Cortex of kidney (tissue), 1 donor: ENCODE measurements at places on chromosomes 2 and 18.

DNA sequence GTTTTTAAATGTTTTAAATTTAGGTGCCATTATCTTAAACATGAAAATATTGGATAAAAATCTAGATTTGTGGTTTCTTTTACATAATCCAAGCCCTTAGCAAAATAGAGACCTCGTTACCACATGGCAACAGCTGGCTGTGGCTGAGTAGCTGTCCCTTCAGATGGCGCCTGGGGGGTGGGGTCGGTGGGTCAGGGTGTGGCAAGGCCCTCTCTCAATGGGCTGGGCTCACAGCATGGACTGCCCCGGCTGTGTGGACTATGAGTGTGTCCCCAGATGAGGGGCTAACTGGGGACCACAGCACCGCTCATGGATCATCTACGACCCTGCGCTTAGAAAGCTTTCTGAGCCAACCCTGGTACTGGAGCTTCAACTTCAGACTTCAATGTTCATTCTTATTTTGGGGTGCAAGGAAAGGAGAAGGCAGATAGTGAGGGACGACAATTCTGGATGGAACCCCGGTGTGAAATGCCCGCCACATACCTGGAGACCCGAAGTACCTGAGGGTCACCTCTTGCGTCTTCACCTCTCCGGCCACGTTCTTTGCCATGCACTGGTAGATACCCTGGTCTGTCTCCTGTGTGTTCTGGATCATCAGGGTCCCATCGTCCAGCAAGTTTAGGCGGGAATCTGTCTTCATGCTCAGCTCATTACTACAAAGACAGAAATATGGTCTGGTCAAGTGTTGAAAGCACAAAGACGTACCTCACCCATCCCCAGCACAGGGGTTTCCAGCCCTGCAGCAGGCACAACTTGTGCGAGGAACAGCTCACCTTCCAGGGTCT, 71.0 kb downstream of the PXDN start:
- no peak for DNase-seq

DNA sequence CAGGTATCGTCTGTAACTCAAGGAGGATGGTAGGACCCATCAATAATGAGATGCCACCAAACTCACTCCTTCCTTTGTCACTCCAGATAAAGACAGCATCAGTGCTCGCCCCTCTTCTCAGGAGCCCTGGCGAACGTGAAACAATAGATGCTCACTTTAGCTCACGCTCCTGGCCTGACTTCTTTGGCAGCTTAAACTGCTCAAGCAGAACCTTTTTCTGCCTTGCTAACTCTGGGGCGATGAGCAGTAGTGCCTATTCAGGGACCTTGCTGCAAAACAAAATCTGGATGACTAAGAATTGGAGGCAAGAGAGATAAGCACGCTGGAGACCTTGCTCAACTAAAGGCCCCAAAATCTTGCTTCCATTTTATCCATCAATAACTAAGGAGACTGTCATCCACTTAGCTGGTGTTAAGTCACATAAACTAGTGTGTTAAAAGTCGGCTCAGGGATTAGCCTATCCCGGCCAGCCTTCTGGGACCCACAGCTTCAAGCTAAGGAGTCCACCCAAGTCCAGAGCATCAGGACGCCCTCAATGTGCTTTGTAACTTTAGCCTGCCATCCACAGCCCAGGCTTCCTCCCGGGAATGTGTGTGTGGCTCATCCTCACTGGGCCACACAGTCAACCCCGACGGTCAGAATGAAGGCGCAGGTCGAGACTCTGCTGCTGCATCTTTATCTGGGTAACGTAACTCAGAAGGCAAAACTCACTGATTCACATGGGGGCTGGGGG, 38.9 kb downstream of the ZNF516 start:
- no peak for DNase-seq

- no peak for DNase-seq
Observed at GRCh38 chr2:168028362-168028761, 219.0 kb downstream of the STK39 start.

DNA sequence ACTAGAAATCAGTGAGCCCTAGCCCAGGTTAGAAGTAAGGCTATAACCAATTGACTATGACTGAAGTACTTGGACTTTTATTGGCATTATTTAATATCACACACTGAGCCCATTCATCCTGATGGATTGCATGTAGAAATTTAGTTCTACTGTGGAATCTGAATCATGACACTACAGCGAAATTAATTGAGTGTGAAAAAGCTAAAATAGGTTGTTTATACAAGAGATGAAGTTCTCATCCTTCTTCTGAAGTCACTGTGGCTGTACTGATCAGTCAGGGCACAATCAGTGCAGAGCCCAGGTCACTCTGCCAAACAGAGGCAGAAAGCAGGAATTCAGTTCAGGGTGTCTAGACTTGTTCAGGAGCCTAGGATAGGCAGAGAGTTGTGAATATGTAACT, 158.9 kb downstream of the BABAM2 start:
- no peak for DNase-seq

DNA sequence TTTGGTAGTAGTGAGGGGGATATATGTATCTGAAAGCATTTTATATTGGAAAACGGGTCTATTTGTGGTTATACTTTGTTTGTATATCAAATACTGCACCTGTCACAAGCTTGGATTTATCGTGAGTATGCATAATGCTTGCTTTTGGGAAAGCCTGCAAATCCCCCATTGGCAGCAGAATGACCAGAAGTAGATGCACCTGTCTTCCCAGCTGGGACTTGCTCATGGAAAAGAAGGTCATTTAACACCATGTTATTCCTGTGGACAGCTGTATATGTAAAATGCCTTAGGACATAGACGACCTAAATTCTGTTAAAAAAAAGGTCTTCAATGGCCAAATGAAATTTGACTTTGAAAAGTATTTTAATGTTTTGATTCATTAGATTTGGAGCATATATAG, 599.4 kb downstream of the XIRP2 start:
- DNase-seq, result no peak

DNA sequence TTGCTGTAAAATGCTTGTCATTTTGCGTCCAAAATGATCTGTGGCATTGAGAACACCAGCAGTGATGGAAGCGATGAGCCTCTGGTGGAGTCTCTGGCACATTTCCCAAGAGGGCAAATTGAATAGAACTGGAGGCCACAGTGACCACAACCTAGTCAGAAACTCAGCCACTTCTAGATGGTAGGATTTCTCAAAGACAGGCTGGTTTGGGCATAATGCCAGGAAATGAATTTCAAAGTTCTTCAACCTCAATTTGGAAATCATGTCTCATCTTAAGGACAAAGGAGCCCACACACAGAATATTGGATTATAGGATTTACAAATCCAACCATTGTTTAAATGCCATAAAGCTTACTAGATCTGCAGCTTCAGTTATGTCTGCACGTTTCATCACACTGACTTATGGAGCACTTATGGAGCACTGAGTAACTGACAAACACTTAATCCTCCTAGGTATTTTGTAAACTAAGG, 132.1 kb downstream of the COL6A3 start:
- no peak for DNase-seq

- DNase-seq, result no peak
Observed at GRCh38 chr2:30159766-30160165, 13.0 kb downstream of the YPEL5 start.

DNA sequence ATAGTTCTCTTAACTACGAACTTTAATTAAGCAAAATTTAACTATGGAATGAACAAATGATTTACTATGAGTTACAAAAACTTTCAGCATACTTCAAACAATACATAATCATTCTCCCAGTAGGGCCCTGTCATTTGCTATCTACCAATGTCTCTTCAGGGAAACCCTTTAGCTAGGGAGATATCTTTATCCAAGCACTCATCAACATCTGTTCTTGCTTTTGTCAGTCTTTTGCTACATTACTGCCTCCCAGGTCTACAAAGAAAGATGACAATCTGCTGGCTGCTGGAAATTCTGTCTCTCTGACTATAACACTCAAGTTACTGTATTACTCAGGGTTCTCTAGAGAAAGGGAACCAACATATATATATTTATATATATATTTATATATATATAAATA, 1626.3 kb upstream of the CELF4 start:
- DNase-seq, result no peak

DNA sequence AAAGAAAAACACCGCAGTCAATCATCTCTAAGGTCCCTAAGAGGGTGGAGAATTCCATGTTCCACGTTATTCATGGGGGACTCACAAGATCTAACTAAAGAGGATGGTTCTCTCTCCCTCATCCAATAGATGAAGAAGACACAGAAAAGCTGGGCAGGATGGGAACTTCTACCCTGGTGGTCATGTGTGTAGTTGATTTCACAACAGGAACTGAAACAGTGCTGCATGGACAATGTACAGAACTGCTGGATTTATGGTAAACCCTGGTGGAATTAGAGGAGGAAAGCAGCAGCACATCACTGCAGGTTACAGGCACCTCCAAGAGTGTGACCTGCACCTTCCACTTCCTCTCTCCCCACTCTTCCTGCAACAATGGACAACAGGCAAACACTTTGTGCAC, 31.4 kb downstream of the FECH start:
- no peak for DNase-seq

DNA sequence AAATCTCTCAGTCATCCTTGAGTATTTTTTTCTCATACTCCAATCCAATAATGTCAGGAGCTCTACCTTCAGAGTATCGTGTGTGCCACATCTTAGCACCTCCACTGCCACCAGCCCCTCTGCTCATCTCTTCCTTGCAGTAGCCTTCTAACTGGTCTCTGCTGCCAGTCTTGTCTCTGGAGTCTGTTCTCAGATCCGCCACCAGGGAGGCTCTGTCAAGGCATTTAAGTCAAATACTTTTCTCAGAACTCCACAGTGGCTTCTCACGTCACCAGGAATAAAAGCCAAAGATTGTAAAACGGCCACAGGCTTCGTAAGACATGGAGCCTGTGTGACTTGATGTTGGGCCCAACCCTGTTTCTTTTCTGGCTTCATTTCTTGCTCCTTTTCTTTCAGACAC, 7.1 kb downstream of the UNC50 start:
- no peak for DNase-seq

DNA sequence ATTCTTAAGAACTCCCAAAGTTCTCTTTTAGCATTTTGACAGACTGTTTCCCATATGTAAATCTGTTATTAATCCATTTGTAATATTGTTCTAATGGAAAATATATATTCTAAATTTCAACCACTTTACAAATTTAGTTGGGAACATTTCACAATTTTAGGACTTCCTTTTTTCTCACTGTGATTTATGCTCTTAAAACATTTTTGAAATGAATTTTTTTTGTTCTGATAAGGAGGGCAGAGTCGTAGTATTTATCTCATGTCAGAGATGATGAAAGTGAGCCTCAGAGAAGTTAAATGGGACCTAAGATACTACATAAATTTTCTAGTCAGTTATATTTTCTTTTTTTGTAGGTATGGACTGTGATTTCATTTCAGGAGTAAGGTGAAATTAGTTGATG, 26.6 kb downstream of the RASGRP3 start:
- DNase-seq, result no peak

- DNase-seq, result no peak
Observed at GRCh38 chr2:184119989-184120800, 478.1 kb upstream of the ZNF804A start.

- DNase-seq, result no peak
Observed at GRCh38 chr2:182302174-182302573, 124.7 kb downstream of the PDE1A start.

DNA sequence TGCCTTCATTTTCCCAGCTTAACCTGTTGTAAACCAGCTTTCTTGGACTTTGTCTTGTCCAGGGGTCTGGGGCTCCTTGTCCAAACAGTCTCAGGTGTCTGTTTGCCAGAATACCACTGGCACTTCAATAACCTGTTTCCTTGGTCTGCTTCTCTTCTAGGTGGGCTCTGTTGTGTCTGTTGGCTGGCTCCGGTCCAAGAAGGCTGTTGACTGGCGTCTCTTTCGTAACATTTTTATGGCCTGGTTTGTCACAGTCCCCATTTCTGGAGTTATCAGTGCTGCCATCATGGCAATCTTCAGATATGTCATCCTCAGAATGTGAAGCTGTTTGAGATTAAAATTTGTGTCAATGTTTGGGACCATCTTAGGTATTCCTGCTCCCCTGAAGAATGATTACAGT, 17.0 kb downstream of the SLC20A1 start:
- no peak for DNase-seq

DNA sequence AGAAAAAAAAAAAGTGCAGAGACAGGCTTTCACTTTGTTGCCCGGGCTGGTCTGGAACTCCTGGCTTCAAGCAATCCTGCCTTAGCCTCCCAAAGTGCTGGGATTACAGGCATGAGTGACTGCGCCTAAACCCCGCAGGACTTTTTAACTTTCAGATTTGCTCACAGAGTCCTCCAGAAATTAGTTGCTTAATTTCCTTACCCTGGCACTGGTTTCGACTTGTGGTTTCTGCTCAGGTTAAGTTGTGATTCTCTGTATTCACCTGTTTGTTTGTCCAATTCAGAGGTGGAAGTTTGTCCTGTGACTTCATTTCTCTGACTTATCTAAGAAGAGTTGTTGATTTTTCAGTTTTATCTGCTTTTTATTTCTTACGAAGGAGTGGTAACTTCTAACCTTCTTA, 238.1 kb downstream of the TMEM182 start:
- no peak for DNase-seq

DNA sequence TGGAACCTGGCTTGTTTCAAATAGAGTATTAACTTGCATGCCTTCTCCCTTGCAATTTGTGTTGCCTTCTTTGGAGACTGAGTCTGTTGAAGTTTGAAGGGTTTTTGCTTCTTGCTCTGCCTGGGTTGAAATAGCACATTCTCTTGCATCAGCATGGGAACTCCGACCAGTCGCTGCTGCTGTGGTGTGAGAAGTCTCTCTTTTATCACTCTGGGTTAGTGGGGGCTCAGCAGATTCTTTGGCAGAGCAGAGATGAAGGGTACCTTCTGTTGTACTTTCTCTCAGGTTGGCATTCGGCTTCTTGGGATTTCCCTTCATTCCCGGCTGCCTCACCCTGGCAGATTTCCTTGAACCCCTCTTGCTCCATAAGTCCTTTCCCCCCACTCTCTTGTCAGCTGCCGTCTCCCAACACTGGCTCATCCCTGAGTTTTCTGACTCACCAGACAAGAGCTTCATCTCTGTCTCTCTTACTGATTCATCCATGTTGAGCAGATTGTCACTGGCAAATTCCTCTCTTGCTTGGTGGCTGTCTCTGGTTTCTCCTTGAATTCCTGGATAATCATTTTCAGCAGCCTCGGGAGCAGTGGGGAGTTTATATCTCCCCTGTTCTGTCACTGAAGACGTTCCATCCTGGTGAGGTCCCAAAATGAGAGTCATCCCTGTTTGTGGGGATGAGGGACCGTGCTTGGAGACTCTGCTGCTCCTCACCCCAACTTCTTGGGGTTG, 49.9 kb downstream of the ALPK2 start:
- no peak for DNase-seq

- no peak for DNase-seq
Observed at GRCh38 chr18:59988098-59988706, 88.4 kb downstream of the PMAIP1 start.
